ENCODE measurements at places on chromosomes 16 and 17.

GRCh38 chr16:78428193-78428592 lies 328.7 kb downstream of the WWOX start:
- DNase-seq = no peak

- no peak for DNase-seq
Measured at GRCh38 chr16:84366208-84366607, 2.1 kb upstream of the ATP2C2 start.

GRCh38 chr16:49920397-49920796 lies 64.5 kb upstream of the ZNF423 start:
- DNase-seq = no peak

DNA sequence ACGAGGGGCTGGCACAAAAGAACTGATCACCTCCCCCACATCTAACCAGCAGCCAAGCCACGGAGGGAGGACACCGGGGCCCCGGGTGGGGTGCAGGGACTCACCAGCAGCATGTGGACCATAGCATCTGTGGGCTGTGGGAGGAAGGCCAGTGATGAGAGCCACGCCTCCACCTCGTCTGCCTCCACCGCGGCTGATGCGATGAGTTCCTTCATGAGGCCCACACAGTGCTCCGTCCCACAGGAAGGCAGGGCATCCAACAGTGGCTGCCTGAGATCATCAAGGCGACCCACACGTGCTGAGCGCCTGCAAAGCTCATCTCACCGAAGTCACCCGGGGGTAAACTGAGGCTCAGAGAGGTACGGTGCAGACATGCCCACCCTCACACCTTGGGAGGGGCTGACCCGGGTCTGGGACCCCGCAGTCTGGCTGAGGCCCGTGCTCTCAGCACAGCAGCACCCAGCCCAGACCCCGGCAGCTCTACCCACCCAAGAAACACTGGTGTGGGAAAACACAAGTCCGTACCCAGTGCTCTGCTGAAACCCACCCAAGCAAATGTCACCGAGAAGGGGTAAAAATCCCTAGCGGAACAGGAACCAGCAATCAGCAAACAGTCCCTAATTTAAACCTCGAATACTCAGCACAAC lies 85.9 kb downstream of the LITAF start:
- DNase-seq = no peak
